AG04449 (cell line): ENCODE measurements at places on chromosomes 4 and X.

GRCh38 chrX:149433051-149433450 lies 72.1 kb downstream of the IDS start:
- DNase-seq = no peak

DNA sequence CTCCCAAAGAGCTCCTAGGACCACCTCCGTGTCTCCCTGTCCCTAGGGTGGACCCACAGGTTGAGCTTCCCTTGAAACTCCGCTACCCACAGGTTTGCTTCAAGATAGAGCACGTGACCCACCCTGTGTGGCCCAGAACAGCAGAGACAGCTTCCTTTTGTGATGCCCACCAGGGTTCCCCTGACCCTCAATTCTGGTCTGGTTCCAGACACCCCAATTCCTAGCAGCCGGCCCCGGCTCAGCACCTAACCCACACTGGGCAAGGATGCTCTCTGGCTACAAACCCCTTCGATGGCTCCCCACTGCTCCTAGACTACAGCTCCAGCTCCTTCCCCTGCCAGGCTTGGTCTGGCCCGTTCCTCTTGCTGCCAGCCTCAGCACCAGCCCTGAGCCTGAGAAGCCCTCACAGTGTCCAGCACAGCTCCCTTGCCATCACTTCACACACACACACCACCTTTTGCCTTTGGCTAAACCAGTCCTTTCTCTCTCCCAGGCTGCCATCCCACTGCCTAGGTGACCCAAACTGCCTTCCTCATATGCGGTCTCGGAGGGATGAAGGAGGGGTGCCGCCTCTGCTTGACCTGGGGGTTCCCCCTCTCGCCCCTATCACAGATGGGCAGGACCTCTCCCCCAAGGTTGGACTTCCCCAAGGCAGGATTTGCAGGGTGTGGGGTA lies 6.2 kb downstream of the PNCK start:
- no peak for DNase-seq

DNA sequence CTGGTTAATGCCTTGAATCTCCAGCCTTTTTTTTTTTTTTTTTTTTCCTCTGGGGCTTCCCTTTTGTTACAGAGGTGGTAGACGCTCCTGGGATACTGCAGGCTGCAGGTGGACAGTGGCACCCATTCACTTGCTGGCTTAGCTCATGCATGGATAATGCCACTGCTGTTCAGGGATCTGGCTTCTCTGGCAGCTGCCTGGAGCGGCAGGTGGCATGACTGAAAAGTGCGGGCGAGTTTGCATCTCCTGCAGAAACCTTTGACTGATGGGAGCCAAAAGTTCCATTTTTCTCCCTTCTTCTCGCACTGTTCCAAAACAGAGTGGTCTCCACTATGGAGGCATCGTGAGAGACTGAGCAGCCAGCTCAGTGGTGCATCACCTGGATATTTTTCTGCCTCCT lies 5.9 kb upstream of the STIM2 start:
- no peak for DNase-seq

- DNase-seq = no peak
Observed at GRCh38 chrX:19034025-19034424, 50.1 kb upstream of the PHKA2 start.

DNA sequence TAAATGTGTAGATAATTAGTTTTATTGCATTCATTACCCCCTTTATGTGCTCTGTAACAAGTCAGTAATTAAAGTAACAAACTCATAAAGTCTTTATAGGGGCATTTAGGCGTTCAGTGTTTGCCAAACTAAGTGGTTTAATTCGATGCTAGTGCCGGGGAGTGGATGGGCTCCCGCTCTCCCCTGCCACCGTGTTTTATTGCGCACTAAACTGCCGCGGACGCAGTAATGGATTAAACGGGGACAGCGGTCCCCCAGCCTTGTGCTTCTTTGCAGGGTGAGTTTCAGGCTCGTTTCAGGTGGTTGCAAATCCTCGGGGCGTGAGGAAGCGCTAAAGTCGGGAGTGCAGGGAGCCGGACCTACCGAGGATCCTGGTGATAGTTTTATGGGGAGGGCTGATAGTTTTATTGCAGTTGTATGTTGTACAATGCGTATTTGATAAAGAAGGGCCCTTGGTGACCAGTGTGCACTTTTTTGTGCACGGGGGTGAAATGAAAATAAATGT lies 1.6 kb upstream of the PHOX2B start:
- DNase-seq = no peak

DNA sequence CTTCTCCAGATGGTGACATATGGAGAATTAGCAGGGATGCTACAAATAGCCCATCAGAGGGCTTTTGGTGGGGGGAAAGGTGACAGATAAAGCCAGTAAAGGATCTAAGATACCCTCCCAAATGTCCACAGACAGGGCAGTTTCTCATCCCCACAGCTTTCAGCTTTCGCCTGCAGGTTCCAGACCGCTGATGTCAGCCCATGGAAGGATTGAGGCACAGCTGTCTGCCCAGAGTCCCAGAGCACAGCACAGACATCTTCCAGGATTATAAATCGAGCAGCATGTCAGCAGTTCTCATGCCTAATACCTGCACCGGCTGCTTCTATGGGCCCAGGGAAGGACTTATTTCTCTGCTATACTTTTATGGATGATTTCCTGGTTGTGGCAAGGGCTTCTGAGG lies 96.7 kb upstream of the MXRA5 start:
- DNase-seq = no peak

GRCh38 chr4:186205156-186205555 lies 13.8 kb downstream of the CYP4V2 start:
- no peak for DNase-seq

- DNase-seq = no peak
Observed at GRCh38 chrX:123846577-123847038, 13.2 kb upstream of the XIAP start.

DNA sequence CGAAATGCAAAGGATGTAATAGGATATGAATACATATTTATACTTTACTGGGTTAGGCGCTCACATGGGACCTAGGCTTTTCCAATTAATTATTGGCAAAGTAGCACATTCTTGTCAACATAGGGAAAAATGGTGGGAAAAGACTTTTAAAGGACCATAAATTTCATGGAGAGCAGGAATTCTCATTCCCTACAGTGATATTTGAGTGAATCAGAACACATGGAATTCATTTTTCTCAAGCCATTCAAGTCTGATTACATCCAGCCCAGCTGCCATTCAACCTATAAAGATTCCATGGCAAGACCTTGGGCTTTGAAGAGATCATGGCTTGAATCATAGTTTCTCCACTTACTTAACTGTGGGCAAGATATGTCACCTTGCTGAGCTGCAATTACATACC lies 150.4 kb downstream of the SOWAHB start:
- no peak for DNase-seq
